Peyer's patch (tissue), 4 donors: ENCODE measurements at places on chromosomes 1 and 21.

DNA sequence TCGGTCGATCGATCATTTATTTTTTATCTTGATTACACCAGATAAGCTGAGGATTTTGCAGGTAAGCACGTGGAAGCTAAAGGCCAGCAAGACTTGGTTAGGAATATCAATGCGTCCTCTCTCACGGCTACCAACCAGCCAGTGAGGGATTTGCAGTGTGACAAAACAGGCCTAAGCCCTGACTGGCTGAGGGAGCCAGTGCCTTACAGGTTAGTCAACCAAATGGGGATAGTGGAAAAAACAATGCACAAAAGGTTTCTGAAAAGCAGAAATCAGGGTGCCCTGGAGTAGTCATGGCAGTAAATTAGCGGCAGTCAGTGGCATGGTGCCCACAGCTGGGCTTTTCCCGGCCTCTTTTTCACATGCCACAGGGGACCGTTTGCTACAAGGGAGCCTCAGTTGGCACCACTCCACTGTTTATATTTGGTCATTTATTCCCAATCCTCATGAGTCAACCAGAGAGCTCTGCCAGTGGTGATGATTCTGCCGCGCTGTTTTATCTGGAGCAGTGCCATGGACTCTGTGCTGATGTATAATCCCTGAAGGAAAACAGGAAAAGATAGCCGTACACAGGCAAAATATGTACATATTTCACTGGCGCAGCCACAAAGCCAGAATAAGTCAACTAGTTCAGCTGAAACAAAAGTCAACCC, 167.6 kb downstream of the RHOU start:
- peak; percentile 76 for DNase-seq

DNA sequence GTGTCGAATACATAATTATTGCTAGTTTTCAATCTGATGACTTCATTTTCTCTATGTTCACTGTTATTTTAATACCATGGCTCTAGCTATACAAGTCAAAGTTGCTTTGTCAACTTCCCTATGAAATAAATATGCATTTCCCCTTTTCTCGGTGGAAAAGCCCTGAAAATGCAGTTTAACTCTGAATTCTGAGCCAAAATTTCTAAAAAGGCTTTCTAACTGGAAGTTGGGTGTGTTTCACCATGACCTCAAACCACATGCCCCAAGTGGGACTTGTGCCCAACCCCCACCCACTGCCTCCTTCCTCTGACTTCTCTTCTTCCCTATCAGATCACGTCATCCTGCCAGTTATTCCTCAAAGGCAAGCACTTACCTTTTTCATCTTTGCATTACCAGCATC, 8.9 kb downstream of the MKNK1 start:
- DNase-seq = no peak

- DNase-seq = no peak
Measured at GRCh38 chr1:168301664-168302320, 21.1 kb downstream of the TBX19 start.

- no peak for DNase-seq
Measured at GRCh38 chr1:208524925-208525324, 280.7 kb upstream of the PLXNA2 start.

DNA sequence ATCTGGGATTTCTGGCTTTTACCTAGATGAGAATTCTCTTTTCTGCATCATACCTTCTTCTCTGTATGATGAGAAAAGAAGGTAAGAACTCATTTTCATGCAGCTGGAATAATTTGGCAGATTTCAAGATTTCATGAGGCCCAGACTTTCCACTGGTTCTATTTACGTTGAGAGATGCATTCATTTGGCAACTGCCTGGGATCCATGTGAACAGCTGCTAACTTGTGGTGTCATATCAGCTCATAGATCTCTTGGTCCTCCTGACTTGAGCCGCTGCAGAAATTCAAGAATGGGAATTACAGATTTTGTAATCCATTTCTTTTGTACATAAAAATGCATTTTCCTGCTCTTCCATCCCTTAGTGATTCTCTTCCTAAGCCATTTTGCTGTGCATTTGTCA, 17.1 kb upstream of the C1orf87 start:
- DNase-seq = no peak

DNA sequence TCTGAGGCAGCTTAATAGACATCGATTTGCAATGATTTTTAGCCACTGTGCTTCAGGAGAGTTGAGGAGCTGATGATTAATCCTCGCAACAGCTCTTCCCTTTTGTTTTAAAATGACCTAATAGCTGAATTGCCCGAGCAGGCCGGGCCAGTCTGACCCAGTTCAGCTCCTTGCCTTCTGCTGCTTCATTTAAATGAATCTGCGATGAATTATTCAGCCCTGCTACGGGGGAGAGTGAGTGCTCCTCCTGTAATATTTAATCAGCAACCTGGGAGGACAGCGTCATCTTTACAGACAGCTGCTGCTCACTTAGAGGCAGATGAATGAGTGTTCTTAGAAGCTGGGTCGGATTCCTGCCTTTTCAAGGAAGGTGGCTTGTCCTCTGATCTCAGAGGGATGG, 325.1 kb downstream of the CAMTA1 start:
- DNase-seq = no peak

GRCh38 chr1:78214334-78214733, 168.6 kb downstream of the GIPC2 start:
- no peak for DNase-seq

GRCh38 chr1:227559926-227560325, 3.4 kb upstream of the ZNF678 start:
- DNase-seq = no peak

DNA sequence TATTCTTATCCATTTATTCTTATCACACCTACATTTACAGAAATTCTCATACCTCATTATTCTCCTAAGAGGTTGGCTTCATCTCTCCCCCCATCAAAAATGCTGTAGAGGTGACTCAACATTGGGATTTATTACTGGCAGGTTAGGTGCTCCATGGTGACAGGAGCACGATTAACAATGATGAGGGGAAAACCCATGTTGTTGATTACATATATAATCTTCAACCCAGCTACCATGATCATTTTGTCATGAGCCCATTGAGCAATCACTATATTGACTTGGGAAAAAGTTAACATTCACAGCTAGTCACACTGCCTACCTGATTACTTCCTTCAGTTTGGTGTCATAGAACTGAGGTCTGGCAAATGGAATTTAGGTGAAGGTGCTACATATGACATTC, 712.1 kb upstream of the CHRM3 start:
- DNase-seq = no peak
